AG04450 (cell line): ENCODE measurements at places on chromosomes 3 and 15.

- peak; percentile 84 for DNase-seq
These were observed 122.4 kb downstream of the RAP2B start for GRCh38 chr3:153284282-153284938.

- DNase-seq: no peak
These were observed 293.5 kb upstream of the SOX2 start for GRCh38 chr3:181418233-181418632.

DNA sequence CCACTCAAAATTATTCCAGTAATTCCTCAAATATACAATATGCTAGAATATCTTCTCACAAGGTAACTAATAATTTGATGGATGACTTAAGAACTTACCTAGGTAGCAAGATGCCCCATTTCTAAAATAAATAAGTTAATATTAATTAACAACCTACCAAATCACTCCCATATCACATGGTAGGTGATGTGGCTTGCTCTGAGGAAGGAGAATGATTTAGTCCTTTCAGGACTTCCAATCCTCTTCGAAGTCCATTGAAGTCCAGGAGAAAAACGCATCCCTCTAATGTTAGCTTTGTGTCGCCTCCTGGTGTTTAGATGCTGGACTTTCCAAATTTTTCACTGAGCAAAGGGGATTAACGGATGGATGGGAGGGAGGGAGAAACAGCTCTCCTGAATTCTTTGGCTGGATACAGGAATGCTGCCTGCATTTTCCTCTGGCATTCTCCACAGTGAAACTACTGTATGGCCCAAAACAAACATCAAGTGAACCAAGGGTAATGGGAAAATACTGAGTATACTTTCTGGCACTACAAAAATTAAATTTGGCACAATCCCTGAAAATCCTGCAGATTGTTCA lies 58.6 kb downstream of the PRICKLE2 start:
- DNase-seq: no peak

DNA sequence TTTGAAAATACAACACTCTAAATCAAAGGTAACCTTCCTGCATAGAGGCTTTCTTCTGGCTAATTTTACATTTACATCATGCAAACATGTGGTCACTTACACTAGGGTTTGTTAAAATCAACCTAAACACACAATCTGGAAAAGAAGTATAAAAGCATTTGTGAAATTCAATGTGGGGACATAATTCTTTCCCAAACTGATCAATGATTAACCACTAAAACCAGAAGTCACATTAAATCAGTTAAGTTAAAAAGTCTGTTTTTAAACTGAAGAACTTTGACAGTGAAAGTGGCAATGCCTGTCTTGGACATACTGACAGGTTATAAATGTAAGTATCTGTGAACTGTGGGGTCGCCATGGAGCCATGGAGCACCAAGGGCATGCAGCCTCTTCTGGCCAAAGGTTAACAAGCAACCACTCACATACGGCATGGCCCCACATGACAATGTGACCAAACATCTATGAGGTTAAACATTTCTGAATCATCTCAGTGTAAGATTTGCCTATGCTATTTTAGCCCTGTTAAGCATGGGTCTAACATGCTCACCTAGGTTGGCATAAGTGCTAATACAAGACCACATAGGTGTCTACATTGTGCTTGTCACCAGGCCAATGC lies 278.2 kb downstream of the CTNNB1 start:
- DNase-seq: no peak

GRCh38 chr15:74840851-74841775 lies 1.8 kb downstream of the ULK3 start:
- DNase-seq: no peak

DNA sequence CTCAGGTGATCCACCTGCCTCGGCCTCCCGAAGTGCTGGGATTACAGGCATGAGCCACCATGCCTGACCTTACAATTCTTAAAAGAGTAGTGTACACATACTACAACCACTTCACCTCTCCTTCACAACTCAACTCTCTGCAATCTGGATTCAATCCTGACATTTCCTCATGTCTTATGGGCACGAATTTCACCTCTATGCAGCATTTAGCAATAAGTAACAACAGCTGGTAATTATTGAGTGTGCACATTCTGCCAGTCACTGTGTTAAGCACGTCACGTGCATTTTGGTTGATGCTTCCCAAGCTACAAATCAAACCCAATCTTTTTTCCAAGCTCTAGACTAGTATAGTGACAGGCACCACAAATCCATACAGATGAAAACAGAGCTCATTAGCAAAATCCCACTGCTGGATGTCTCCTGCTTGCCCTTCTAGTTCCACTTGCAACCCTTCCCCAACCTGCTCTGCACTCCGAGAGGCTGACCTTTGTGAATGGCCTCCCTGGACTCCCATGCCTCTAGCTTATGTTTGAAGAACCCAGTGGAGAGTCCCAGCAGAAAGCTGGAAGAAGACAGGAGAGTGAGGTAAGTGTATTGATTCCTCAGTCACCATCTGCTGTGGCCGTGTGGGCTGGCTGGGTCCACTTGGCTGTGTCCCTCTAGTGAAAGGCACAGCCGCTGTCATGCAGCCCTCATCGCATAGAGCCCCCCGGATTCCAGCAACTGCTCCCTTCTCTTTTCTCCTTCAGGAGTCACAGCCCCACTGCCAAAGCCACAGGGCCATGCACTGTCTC lies 176.5 kb downstream of the MEX3B start:
- DNase-seq: no peak

- DNase-seq: no peak
These were observed 40.2 kb upstream of the PYDC2 start for GRCh38 chr3:191420771-191421170.

DNA sequence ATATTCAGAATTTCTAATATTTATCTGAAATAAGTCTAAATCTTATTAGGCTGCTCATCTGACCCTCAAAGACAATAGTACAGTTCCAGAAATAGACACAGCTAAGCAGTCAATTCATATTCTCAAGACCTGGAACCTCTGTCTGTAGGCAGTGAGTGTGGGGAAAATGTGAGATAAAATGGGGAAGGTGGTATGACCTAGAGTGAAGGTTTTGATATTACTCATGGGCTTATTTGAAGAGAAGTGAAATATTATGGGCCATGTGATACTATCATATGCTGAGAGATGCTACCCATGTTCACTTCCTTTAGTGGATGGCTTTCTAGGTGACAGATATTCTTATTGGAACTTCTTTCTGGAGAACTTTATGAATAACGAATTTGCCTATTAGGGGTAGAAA lies 33.5 kb downstream of the TGFBR2 start:
- DNase-seq: no peak

- no peak for DNase-seq
These were observed 748.9 kb downstream of the MECOM start for GRCh38 chr3:168914662-168915061.

DNA sequence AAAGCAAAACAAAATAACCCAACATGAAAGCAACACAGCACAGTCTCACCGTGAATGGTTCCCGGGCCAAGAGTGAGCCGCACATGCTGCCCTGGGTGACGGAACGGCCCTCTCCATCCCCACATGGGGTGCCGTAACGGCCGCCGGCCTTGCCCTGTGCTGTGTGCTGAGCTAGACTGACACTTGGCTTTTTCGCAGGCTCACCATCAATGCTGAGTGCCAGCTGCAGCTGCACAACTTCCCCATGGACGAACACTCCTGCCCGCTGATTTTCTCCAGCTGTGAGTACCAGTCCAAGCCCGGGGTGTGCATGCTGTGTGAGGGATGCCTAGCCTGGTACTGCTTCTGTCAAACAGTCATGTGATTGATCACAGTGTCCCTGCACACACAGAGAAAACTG lies 357.6 kb downstream of the GABRG3 start:
- DNase-seq: no peak

GRCh38 chr3:141486496-141486745 lies 406 bp upstream of the RASA2 start:
- no peak for DNase-seq

GRCh38 chr3:60758171-60758570 lies 493.1 kb downstream of the FHIT start:
- no peak for DNase-seq

GRCh38 chr15:58555162-58556027 lies 123.6 kb downstream of the LIPC start:
- no peak for DNase-seq

- no peak for DNase-seq
These were observed 319.8 kb downstream of the IL5RA start for GRCh38 chr3:2790266-2790815.

DNA sequence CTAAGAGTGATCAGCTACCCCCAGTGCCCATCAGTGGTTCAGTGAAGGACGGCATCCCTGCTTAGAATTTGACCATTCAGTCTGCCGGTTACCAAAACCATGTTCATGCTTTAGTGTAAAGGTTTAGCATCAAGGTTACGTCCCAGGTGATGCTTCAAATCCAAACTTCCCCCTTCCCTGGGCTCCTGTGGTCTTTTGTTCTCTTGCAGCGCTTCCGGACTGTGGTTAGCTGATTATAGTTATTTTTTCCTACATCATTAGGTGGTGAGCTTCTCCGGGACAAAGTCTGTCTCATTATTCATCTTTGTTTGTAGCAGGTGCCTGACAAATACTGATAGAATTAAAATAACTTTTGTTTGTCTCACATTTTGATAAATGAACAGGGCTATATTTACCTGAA lies 28.3 kb upstream of the MYZAP start:
- DNase-seq: no peak

DNA sequence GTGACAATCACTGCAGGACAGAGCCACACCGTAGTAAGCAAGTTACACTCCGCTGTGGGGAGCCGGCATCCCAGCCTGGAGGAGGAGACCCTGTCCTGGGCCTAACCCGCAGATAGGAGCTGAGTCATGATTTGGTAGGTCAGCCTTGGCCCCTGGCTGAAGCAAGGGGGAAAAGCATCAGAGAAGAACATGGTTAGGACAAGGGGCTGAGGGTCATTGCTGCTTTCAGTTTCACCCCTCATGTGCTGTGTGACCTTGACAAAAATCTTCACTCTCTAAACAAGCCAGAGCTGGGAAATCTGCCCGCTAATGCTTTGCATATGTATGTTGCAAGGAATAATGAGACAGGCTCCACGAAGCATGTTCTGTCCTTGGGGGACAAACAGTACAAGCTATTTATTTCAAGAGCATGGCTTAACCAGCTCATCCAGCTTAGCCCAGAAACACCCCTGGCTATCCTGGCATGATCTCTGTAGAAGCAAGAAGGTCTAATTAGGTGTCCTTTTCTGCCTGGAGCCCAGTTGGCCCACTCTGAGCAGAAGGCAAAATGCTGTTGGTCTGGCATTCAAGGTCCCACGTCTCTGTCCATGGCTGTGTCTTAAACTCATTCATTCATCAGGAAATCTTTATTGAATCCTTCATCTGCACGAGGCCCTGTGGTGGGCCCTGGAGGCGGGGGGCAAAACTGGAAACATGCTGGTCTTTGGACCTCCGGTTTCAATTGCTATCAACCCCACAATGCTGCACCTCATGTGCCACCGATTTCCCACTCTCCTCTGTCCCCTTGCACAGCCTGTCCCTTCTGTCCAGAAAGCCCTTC lies 221.3 kb upstream of the LYSMD4 start:
- DNase-seq: no peak

DNA sequence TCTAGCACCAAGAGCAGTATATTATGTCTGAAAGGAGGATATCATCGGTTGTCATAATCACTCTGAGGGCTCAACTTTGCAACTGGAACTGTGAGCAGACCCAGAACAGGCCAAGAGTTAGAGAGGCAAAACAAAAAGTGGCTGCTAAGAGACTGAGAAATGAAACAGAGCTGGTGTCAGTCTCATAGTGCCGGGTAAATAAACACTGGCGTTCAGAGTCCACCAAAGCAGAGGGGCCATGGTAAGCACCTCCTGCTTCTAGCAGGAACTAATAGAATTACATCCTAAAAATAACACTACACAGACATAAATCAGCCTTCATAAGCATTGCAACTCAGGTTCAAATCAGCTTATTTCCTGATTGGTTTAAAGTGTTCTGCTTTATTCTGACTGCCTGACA lies 10.3 kb upstream of the IL12A start:
- DNase-seq: no peak

DNA sequence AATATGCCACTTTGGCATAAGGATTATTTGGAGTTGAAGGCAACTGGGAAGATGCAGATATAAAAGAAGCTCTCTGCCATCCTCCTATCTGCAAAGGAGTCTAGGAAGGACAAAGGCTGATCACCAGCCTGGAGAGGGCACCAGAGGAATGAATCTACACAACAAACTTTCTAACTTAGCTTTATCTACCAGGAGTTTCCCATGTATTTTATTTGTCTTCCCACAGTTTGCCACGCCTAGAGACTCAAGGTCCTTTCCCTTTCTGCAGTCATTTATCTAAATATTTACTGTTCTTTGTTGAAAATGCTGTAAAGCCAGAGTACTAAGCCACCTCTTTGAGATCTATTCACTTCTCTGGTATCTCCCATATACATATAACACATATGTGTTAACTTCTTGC lies 32.2 kb downstream of the GPR176 start:
- no peak for DNase-seq

DNA sequence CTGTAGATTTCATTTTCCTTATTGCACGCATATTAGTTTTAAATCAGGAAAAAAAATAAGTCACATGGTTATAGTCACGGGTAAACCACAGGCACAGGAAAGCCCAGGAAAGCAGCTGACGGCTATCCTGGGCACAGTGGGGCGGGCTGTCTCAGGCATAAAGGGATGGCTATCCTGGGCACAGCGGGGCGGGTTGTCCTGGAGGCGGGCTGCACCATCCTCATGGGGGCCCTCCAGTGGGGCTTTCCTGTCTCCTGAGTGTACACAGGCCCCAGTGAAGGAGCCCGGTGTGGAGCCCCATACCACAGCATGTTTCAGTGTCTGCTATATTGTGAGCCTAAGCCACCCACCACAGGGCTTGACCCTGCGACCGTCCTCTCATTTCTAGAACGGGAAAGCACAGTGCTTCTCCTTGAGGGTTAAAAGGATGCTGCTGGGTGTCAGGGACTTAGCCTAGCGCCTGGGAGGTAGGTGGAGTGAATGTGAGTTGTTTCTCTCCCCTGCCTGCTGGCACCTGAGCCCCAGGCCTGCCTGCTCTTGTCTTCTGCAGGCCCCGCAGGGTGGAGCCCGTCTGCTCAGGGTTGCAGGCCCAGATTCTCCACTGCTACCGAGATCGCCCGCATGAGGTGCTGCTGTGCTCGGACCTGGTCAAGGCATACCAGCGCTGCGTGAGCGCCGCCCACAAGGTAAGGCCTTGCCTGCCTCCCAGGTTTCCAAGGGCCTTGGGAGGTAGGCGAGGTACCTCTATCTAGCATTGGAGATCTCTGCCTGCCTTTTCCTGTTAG lies 25.9 kb upstream of the PLXNA1 start:
- DNase-seq: no peak

DNA sequence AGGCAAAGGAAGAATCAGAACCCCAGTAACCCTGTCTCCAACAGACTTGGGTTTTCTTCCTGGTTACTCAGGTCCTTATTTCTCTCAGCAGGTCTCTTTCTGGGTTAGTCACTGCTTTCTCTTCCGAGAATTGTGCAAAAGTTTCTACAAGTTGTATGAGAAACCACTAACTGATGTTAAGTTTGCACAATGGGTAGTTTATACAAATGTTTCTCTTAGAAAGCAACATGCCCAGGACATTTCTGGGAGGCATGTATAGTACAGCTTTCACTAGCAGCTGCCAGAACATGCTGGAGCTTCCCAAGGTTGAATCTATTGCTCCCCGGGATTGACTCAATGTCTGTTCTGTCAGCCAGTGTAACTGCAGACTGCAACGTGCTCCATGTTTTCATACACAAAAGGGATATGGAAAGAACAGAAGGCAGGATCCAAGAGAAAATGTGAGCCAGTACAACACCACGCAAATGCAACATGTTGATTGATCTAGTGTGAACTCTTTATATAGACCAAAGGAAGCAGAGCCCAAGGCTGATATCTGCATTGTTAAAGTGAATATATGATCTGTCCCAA lies 887.8 kb downstream of the MCTP2 start:
- DNase-seq: no peak

GRCh38 chr3:178631950-178632349 lies 95.7 kb downstream of the KCNMB2 start:
- no peak for DNase-seq

GRCh38 chr3:11653298-11654055 lies 9.8 kb upstream of the VGLL4 start:
- DNase-seq: no peak
